ENCODE measurements at places on chromosomes 13 and 19.

DNA sequence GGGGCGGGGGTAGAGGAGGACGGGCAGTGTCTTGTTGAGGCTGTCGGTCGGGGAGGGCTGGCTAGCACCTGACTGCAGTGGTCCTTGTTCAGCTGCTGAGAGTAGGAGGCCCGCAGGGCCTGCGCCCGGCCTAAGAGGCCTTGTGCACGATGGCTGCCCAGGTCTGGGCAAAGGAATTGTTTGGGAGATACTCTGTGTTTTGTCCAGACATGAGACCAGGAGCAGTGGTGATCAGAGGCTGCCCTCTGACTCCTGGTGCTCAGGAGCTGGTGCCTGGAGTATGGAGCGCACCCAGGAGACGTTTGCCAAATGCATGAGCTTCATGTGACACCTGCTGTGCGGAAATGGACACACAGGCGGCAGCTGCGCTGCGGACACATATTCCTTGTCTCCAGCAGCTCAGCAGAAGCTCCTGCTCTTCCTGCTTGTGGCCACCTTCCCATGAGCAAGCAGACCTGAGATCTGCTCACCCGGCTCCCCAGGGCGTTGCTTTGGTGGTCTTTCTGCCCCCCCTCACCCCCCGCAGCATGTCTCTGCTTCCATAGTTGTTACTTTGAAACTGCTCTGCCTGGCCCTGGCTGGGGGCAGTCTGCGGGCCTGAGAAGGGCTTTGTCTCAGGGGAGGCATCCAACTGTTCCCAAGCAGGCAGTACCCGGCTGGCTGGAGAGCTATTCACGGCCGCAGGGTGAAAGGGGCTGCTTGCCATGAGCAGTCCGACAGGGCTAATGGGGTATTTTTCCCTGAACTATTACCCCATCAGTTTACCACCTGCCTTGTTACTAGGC, 163.9 kb downstream of the TEX29 start:
- DNase-seq: no peak

DNA sequence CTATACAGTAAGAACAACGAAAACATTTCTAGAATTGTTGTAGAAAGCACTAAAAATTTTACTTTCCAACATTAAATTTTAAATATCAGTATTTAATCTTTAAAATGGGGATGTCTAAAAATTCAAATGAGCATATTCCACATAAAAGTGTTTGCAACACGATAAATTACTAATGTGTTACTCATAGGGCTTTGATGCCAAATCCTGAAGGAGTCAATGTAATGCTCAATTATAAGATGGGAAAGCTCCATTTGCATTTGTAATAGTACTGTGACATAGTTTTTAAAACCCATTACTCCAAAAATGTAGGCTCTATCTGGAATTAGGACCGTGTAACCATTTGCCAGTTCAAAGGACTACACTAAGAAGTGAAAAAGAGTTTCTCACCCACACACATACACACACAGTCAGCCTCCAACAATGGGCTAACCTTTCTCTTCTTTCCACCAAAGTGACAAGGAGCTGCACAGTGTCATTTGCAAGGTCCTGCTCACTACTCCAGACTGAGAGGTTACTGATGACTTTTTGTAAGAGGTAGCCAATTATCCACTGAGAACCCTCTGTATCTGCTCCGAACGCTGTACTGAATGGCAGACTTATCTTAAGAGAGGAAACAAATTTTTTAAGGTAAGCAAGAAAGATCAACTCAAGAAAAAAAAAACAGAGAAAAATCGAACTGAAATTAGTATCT, 26.1 kb upstream of the EEF1AKMT1 start:
- DNase-seq: peak; percentile 40

GRCh38 chr19:15378534-15379082, 979 bp downstream of the AKAP8 start:
- peak; percentile 56 for DNase-seq

DNA sequence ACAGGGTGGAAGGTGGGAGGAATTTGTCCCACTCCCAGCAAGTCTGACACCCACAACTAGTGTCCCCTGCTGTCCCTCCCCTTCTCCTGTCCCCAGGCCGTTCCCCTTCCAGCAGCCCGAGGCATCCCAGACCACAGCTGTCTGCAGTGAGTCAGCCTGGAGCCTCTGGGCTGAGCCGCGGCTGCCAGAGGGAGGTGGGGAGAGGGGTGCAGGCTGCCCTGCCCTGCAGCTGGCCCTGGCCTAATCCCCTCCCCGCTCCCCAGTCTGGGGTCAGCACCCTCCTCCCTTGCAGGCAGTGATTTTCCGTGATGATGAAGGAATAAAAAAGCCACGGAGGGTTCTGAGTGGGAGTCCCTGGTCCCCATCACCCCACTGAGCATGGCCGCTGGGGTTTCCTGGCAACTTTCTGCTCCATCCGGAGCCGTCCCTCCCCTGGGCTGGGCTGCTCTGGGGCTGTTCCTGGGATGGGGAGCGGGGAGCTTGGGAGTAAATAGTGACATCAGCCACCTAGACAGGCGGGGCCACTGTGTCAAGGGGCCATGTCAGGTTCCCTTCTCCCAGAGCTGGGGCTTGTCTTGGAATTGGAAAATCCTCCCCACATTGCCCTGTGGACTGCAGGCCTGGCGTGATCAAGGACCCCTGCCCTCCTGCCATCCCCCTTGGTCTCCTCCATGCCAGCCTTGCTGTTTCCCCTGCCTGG, 16.8 kb downstream of the SPC24 start:
- peak; percentile 79 for DNase-seq

All from fibroblast of pulmonary artery (primary cell).